ENCODE measurements at places on chromosomes 4 and X.

GRCh38 chr4:15400981-15401671 lies 26.7 kb upstream of the C1QTNF7 start:
- peaks cover 4% of the 10 kb centered on the region for H3K36me3 ChIP-seq
- H3K27ac ChIP-seq, result peak overlapping the region; percentile 98
- peaks cover 36% of the 10 kb centered on the region for H3K4me1 ChIP-seq
- peaks cover 11% of the 10 kb centered on the region for H3K27me3 ChIP-seq
- no peak for DNase-seq

DNA sequence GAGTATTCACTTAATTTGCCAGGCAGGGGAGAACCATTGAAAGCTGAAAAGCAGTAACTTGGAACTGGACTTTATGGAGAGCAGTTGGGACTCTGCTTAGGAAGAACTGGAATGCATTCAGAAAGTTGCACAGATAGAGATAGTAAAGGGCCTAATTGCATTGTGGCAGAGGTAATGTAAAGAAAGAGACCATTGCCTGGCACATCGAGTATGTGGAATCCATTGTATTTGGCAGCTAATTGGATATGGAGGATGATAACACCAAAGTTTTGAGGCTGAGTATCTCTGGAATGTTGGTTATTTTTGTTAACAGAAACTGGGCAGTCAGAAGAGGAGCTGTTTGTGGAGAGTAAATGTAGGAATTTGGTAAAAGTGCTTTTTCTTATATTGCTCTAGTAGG lies 169.9 kb downstream of the BMPR1B start:
- no peak for DNase-seq
- H3K27me3 ChIP-seq, result no peaks in the 10 kb centered on the region
- H3K27ac ChIP-seq, result no peak overlapping the region
- H3K4me3 ChIP-seq, result no peak overlapping the region
- peaks cover 19% of the 10 kb centered on the region for H3K4me1 ChIP-seq
- H3K36me3 ChIP-seq, result no peaks in the 10 kb centered on the region

DNA sequence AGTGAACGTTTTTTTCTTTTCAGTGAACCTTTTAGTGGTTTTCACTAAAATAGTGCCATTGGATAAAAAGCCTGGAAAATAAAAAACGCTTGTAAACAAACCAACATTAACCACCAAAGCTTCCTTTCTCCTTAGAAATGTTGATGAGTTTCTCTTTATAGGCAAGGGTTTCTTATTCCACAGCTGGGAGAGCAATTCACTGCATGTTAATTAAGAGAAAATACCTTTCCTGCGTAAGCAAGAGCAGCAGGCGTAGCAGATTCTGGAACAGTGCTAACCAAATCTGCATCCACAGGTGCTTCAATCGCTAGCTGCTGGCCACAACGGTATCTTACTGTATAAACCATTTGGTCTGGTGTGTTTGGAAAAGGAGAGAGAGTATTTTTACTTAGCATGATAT lies 13.3 kb upstream of the AASDH start:
- H3K36me3 ChIP-seq, result peaks cover 4% of the 10 kb centered on the region
- no peak overlapping the region for H3K27ac ChIP-seq
- no peaks in the 10 kb centered on the region for H3K4me1 ChIP-seq
- DNase-seq, result no peak
- H3K4me3 ChIP-seq, result no peak overlapping the region

GRCh38 chr4:154779362-154779947 lies 1.6 kb upstream of the RBM46 start:
- H3K27ac ChIP-seq, result no peak overlapping the region
- H3K36me3 ChIP-seq, result no peaks in the 10 kb centered on the region

DNA sequence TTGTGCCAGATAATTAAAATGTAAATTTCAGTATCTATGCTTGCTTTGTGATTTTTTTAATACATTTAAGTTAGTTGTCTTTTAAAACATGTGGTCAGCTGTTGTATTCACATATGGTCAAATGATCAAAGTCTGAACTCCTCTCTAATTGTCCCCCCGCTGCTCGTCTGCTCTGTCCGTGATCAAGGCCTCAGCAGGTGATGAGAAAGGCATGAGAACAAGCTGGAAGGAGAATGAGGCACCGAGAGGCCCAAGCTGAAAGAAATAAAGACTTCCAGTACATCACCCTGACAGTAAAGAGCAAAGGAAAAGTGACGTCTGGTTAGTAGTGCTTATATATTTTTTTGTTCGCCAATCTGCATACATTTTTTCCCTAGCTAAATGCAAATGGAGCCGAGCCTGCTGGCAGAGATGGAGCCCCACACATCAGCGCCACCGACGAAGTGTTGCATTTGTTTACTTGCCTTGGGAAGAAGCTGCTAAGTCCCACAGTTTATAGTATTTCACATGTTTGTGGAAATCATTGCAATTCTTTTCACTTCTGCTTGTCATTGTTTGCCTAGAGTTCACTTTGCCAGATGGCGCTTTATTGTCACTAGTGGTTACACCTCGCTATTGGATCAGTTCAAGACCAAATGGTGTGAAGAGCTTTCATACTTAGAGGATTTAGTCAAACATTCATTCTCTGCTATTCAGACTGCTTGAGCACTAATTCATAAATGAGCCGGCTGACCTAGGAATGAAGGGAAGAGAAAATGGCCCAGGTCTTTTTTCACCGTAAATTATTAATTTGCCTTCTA lies 181.5 kb downstream of the ZIC3 start:
- H3K4me3 ChIP-seq, result peak overlapping the region; percentile 27
- H3K27me3 ChIP-seq, result no peaks in the 10 kb centered on the region
- no peaks in the 10 kb centered on the region for H3K4me1 ChIP-seq

DNA sequence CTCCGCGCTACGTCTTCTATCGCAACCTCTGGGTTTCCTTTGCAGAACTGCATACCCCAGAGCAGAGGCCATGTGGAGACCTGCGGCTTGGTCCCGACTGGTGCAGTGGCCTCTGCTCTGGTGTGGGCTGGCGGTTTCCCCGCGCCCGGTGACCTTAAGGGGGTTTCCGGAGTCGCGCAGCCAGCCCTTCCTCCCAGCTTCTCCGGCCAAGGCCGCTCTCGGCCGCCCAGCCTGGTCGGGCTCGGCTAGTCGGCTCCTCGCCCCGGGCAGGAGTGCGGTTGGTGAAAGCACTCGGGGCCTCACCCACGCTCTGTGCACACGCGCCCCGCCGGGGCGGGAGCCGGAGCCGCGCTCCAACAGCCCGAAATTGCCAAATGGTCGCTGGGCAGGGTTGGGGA lies 84.9 kb downstream of the BCOR start:
- H3K4me3 ChIP-seq, result peak overlapping the region; percentile 84
- peaks cover 13% of the 10 kb centered on the region for H3K4me1 ChIP-seq
- H3K36me3 ChIP-seq, result no peaks in the 10 kb centered on the region
- peak overlapping the region; percentile 62 for H3K27ac ChIP-seq
- peaks cover 15% of the 10 kb centered on the region for H3K27me3 ChIP-seq

DNA sequence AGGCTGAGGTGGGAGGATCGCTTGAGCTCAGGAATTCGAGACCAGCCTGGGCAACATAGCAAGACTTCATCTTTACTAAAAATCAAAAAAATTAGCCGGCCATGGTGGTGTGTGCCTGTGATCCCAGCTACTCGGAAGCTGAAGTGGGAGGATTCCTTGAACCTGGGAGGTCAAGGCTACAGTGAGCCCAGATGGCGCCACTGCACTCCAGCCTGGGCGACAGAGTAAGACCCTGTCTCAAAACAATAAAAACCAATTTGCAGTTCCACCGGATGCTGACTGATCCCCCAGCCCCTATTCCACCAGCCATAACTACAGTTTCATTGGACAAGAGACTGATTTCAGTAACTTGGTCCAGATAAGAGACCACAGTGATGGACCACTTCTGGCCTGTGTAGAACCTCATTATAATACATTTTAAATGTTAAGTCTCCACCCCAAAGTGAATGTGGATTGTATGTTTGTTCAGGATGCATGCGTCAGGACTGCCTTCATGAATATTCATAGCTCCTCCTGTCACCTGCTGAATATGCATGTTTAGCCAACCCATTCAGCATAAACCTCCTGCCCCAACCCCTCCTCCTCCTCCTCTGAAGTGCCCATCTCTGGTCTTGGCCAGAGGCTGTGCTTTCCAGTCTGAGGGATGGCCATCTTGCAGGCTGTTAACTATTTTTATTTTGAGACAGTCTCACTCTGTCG lies 2.3 kb upstream of the SLBP start:
- peaks cover 11% of the 10 kb centered on the region for H3K36me3 ChIP-seq
- H3K4me1 ChIP-seq, result peaks cover 14% of the 10 kb centered on the region
- DNase-seq, result no peak
- no peak overlapping the region for H3K27ac ChIP-seq
- H3K27me3 ChIP-seq, result no peaks in the 10 kb centered on the region

DNA sequence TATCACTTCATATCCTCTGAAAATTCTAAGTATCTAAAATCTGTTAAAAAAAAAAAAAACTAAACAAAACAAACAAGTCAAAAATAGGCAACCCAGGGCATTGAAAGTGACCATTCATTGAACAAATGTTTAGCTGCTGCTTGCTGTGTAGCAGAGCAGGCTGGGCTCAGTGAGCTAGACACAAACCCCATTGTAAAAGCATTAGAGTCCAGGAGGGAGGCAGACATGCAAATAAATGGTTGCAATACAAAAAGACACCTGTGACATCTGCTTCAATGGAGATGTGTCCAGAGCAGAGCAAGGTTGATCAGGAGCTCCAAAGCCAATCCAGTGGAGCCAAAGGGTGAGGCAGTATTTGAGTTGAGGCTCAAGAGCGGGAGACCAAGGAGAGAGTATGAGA lies 267.3 kb upstream of the GATB start:
- no peak for DNase-seq
- no peak overlapping the region for H3K4me3 ChIP-seq
- H3K36me3 ChIP-seq, result no peaks in the 10 kb centered on the region
- H3K4me1 ChIP-seq, result no peaks in the 10 kb centered on the region
- H3K27ac ChIP-seq, result no peak overlapping the region

DNA sequence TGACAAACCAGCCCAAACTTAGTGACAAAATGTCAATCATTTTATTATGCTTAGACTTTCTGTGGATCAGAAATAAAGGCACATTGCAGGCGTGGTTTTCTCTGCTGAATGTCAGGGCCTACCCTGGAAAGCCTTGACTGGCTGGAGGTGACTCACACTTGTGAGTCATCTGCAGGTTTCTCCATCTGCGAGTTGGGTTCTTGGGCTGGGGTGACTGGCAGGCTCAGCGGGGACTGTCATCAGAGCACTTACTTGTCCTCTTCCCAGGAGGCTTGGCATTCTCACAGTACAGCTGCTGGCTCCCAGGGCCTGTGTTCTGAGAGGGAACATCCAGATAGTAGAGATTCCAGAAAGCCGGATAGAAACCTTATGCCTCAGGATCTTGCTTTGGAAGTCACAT lies 153.8 kb upstream of the AGA start:
- H3K36me3 ChIP-seq, result no peaks in the 10 kb centered on the region
- H3K27ac ChIP-seq, result peak overlapping the region; percentile 10
- H3K4me1 ChIP-seq, result no peaks in the 10 kb centered on the region
- no peaks in the 10 kb centered on the region for H3K27me3 ChIP-seq
- no peak for DNase-seq

GRCh38 chr4:74309223-74309622 lies 953 bp downstream of the EPGN start:
- peaks cover 5% of the 10 kb centered on the region for H3K4me1 ChIP-seq
- no peak for DNase-seq
- H3K4me3 ChIP-seq, result peak overlapping the region; percentile 44
- no peak overlapping the region for H3K27ac ChIP-seq
- no peaks in the 10 kb centered on the region for H3K36me3 ChIP-seq

- no peak overlapping the region for H3K27ac ChIP-seq
- H3K36me3 ChIP-seq, result no peaks in the 10 kb centered on the region
- no peaks in the 10 kb centered on the region for H3K4me1 ChIP-seq
- no peaks in the 10 kb centered on the region for H3K27me3 ChIP-seq
- DNase-seq, result no peak
Observed at GRCh38 chr4:133233922-133234321, 84.8 kb downstream of the PCDH10 start.

GRCh38 chr4:85446141-85446861 lies 28.6 kb upstream of the ARHGAP24 start:
- peaks cover 7% of the 10 kb centered on the region for H3K4me1 ChIP-seq
- H3K36me3 ChIP-seq, result no peaks in the 10 kb centered on the region
- no peaks in the 10 kb centered on the region for H3K27me3 ChIP-seq
- no peak overlapping the region for H3K27ac ChIP-seq

GRCh38 chr4:168199260-168199957 lies 107.1 kb downstream of the ANXA10 start:
- no peak for DNase-seq
- no peaks in the 10 kb centered on the region for H3K4me1 ChIP-seq

GRCh38 chr4:138943893-138944292 lies 71.7 kb upstream of the NOCT start:
- H3K36me3 ChIP-seq, result no peaks in the 10 kb centered on the region
- DNase-seq, result no peak
- H3K27me3 ChIP-seq, result no peaks in the 10 kb centered on the region
- no peak overlapping the region for H3K27ac ChIP-seq
- H3K4me3 ChIP-seq, result no peak overlapping the region

DNA sequence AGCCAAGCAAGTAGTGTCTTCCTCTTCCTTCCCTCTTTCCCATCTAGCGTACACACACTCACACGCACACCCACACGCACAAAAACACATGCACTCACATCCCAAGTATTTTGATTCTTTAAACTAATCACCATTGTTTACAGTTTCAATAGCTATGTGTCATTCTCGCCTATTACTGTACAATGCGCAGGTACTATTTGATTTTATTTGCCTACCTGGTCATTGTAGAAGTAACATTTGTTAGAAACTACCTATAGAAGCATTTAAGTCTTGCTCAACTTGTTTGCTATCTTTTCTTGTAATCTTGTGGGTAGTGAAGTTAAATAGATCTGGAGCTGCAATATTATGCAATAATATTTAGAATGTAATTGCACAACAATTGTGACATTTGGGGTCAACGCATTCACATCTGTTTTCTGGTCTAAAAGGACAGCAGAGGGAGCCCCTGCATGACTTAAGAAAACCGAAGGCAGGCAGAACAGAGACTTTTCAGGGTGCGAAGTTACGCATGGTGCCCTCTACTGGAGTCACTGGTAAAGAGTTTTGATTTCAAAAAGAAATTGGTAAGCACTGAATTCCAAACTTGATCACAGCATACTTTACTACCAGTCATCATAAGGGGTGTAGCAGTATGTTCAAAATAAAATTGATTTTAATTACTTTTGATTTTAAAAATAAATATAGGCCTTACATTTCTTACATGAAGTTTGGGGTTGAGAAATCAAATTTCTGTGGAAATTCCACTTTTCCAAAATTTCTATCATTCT lies 503.3 kb upstream of the FAM241A start:
- H3K4me3 ChIP-seq, result no peak overlapping the region
- H3K27me3 ChIP-seq, result peaks cover 12% of the 10 kb centered on the region
- H3K4me1 ChIP-seq, result peaks cover 6% of the 10 kb centered on the region
- peak; percentile 68 for DNase-seq
- no peak overlapping the region for H3K27ac ChIP-seq

- no peaks in the 10 kb centered on the region for H3K27me3 ChIP-seq
- DNase-seq, result no peak
- H3K27ac ChIP-seq, result no peak overlapping the region
- no peaks in the 10 kb centered on the region for H3K4me1 ChIP-seq
Observed at GRCh38 chrX:53631156-53631555, 55.4 kb downstream of the HUWE1 start.

- no peak overlapping the region for H3K4me3 ChIP-seq
- H3K36me3 ChIP-seq, result no peaks in the 10 kb centered on the region
- H3K27me3 ChIP-seq, result peaks cover 20% of the 10 kb centered on the region
- H3K4me1 ChIP-seq, result no peaks in the 10 kb centered on the region
- no peak overlapping the region for H3K27ac ChIP-seq
- DNase-seq, result no peak
Observed at GRCh38 chrX:12767856-12768255, 23.4 kb upstream of the PRPS2 start.

Measured in type B pancreatic cell (in vitro differentiated cells).